T-helper 1 cell (primary cell): ENCODE measurements at places on chromosomes 3 and 15.

GRCh38 chr3:38717355-38718240 lies 68.1 kb upstream of the SCN5A start:
- no peak for DNase-seq

GRCh38 chr15:60569596-60569995 lies 90.7 kb upstream of the ICE2 start:
- DNase-seq = no peak

DNA sequence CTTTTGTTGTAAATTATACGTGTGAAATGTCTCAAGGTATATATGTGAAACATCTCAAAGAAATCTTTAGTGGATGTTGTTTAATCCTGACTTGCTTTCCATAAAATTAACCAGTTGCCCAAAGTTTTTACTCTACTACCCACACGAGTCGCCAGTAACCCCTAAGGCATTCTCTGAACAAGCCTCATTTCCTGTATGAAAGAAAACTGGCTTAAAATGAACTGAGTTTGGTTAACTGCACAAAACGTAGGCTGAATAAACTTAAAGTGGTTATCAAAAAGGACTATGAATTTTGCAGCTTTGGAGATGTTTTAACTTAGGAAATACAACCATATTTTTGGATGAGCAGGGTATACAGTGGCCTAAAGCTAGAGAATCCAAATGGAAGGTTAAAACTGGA lies 2.7 kb upstream of the APPL1 start:
- DNase-seq = no peak

GRCh38 chr3:186152889-186153292 lies 44.0 kb upstream of the ETV5 start:
- DNase-seq = no peak

- DNase-seq = no peak
Measured at GRCh38 chr3:171007316-171007715, 19.2 kb downstream of the SLC2A2 start.

DNA sequence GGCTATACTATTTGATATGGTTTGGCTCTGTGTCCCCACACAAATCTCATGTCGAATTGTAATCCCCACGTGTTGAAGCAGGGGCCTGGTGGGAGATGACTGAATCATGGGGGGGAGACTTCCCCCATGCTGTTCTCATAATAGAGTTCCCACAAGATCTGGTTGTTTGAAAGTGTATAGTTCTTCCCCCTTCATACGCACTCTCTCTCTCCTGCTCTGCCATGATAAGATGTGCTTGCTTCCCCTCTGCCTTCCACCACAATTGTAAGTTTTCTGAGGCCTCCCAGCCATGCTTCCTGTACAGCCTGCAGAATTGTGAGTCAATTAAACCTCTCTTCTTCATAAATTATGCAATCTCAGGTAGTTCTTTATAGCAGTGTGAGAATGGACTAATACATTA lies 290.1 kb upstream of the CHRM5 start:
- DNase-seq = no peak

DNA sequence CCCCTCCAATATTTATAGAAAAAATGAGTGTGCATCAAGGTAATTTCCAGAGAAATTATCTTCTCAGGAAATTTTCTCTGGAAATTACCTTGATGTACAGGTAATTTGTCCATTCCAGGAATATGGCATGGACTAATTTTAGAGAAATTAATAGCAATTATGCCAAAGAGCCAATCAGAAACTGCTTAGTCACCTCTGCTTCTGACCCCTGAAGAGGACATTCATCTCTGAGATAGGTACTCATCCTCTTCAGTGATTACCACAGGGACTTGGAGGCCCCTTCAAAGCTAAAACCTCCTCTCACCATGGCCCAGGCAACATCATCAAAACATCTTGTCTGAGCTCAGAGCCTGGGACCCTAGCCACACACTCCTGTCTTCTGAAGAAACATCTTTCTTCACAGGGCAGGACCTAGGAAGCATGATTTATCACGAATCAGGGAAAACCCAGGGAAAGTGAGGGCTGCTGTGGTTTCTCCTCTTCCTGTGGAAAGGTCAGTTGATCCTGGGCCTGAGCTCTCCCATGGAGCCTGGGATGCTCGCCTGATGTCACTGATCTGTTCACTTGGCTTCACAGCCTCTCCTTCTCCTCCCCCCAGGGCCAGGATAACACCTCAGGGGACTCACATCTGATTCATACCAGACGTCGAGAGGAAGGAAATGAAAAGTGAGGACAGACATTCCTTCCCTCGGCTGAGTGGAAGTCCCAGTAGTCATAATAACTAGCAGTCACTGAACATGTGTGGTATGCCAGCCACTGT lies 210.5 kb downstream of the DTWD1 start:
- DNase-seq = no peak

- DNase-seq = no peak
Measured at GRCh38 chr3:139127101-139127500, 82.4 kb upstream of the PRR23C start.

DNA sequence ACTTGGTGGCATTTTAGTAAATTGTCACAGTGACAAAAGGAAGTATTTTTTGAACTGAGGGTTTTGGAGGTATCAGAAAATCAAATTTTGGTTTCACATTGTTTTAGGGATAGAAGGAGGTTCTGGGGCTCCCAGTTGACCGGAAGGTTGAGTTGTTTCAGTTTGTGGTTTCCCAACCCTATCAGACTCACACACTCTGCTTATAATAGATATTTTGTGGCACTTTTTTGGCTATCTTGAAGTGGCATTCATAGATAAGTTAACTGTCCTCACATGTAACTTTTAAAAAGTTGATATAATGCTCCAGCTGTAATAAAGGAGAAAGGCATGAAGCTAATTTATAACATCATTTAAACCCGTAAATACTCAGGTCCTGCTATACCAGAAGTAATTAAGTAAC lies 12.8 kb downstream of the ARMC8 start:
- no peak for DNase-seq

DNA sequence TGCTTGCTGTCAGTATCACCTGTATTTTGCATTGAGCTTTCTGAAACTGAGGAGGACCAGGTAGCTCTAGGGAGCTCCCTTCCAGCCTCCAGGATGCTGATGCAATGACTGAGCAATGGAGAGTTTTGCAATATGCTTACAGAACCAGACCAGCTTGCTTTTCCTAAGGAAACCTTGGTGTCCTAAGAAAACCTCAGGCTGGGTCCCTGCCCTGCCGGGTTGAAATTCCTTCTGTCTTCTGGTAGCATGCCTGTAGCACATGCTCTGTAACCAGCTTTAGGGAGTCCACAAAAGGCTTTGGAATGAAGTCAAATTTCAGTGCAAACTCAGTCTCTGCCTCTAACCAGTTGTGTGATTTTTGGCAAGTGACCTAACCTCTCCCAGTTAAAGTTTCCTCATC lies 65.8 kb upstream of the GSK3B start:
- DNase-seq = no peak

- DNase-seq = no peak
Measured at GRCh38 chr3:183937601-183938286, 53.1 kb upstream of the PARL start.

GRCh38 chr15:40793216-40793989 lies 13.5 kb upstream of the ZFYVE19 start:
- DNase-seq = no peak

DNA sequence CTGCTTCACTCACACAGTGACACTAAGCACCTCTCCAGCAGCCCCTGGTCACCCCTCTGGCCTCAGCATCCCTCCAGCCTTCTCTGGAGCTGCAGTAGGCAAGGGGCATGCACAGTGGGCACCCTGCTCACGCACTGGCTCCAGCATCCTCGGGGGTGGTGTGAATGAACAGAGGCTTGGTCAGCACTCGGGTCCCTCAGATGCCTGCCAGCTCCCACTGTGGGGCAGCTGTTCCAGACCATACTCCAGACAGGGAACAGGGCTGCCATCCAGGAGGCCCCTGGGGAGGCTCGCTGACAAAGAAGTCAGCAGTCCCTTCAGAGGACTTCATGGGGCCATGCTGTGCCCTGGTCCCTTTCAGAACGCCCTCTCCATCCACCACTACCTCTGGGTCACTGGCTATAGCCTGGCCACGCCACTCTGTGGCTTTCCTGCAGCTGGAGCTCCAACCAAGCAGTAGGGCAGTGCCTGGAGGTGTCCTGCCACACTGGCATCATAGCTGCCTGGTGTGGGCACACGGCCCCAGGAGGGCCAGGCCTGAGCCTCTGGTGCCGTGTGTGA lies 26.3 kb downstream of the ALS2CL start:
- no peak for DNase-seq

- DNase-seq = no peak
Measured at GRCh38 chr15:68404056-68404798, 27.7 kb downstream of the ITGA11 start.

DNA sequence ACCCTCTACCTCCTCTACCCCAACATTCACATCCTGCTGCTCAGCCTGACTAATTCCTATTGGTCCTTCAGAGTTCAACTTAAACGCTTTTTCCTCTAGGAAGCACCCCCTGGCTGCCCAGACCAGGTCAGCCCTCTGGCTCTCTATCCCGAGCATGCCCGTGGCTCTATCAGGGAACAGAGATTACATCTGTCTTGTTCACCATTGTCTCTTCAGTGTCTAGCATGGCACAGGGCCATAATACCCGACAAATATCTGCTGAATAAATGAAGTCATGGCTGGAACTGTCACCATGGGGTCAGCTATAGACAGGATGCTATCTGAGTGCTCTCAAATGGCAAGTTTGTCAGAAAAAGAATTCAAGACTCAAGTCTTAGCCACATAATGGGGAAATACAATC lies 296.9 kb upstream of the CHRNA7 start:
- DNase-seq = no peak

DNA sequence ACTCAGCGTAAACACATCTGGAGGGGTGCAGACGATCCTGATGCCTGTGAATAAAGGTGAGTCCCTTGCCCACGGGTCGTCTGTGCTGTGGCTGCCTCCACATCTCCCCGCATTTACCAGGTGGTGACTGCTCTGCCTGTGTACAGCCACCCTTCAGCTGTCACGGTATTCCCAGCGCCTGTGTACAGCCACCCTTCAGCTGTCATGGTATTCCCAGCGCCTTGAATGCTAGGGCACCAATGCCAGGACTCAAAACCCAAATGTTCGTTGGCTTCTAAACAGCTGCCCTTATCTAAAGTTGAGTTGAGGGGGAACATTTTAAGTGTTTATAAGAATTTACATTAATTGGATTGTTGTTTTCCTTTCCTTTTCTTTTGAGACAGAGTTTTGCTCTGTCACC lies 27.4 kb downstream of the MAP6D1 start:
- DNase-seq = no peak

GRCh38 chr3:107555359-107555758 lies 32.6 kb downstream of the BBX start:
- DNase-seq = no peak

- DNase-seq = no peak
Measured at GRCh38 chr3:167823738-167824137, 88.2 kb downstream of the SERPINI1 start.

DNA sequence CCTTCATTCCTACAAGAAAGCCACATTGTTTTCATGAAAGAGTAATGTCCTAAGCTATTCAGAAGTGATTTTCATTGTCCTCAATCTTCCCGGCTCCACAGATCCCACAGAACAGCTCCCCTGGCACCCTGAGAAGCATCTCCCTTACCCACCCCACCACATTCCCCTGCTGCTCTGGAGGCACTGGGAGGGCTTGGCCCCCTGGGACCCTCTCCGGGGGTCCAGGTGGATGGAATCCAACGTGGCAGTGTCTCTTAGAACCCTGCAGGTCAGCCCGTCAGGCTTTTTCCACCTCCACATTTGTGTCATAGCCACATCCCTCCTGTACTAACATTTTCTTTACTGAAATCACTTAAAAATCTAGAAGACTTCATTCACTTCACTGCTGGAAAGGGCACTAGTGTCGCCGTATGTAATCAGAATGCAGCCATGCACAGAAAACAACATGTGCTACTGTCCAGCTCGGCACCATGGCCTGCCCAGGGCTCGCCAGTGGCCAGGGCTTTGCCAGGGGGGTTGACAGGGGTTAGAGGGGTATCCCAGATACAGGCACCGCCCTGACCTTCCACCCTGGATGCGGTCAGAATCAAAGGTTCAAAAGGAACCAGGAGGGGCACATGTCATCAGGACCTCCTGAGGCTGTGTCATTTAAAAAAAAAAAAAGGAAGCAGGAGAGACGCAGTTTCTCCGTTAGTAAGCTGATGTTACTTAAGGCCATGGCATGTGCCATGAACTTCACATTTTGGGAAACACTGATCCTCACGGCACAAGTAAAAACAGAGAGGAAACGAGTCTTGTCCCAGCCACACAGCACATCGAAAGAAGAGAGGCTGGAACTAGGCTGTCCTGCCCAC lies 106.3 kb downstream of the LSM3 start:
- DNase-seq = no peak

- DNase-seq = peak; percentile 70
Measured at GRCh38 chr15:67065531-67066005, at the start of gene SMAD3. Gene SMAD3 (plus strand): TSS chr15:67065602. CDS start chr15:67066155, 553 bp downstream.

- DNase-seq = no peak
Measured at GRCh38 chr3:143414571-143415253, 295.1 kb downstream of the CHST2 start.

DNA sequence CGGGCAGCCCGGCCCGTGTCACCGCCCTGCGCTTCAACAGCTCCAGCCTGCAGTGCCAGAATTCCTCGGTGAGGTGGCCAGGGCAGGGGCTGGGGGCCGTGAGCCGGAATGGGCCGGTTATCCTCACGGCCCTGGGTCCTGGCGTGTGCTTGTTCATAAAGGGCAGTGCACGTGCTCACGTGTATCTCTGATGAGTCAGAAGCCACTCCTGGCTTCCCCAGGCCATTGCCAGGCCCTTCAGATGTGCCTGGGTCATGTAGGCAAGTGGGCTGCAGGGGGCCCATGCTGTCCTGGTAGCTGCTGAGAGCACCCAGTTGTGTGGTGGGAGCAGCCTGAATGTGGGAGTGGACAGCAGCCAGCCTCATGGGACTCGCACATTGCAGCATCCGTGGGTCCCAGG lies 29.2 kb downstream of the PLXNA1 start:
- no peak for DNase-seq

DNA sequence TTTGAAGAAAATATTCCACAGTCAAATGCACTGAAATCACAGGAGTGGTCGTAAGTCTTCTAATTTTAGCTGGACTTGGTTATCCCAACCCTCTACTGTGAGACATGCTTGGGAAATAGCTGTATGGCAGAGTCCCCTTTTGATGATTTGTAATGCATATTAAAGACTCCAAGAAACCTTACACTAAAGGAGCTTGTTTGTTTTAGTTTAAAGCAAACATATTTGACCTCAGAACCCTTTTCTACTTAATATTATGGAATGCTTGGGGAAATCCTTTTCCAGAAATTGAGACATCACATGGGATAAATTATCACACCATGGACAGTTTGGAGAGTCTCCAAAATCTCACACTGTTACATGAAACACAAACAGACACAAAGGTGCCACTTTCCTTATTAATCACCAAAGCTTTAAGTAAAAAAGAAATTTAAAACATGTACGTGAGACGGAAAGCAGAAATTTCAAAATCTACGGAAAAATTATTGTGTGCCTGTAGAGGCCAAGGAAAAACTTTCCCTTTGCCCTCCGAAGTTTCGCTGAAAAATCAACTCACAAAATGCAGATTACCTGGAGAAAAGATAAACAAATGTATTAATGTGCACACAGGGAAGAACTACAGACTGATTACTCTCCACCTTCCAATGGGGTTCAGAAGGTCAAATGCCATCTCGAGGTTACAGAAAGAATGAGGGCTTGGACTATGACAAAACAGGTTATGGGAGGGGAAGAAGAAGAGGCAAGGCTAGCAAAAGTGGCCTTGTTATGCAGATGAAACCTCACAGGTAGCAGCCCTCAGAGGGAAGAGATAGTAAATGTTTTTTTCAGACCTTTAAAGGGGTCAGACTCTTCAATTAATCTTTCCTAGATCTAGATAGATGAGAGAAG lies 7.0 kb upstream of the CPB1 start:
- DNase-seq = no peak
